Stimulated activated naive CD4-positive, alpha-beta T cell (primary cell): ENCODE measurements at places on chromosomes 3 and 15.
A peak's percentile ranks its signal among the peaks of the same experiment; 100 is the strongest.

DNA sequence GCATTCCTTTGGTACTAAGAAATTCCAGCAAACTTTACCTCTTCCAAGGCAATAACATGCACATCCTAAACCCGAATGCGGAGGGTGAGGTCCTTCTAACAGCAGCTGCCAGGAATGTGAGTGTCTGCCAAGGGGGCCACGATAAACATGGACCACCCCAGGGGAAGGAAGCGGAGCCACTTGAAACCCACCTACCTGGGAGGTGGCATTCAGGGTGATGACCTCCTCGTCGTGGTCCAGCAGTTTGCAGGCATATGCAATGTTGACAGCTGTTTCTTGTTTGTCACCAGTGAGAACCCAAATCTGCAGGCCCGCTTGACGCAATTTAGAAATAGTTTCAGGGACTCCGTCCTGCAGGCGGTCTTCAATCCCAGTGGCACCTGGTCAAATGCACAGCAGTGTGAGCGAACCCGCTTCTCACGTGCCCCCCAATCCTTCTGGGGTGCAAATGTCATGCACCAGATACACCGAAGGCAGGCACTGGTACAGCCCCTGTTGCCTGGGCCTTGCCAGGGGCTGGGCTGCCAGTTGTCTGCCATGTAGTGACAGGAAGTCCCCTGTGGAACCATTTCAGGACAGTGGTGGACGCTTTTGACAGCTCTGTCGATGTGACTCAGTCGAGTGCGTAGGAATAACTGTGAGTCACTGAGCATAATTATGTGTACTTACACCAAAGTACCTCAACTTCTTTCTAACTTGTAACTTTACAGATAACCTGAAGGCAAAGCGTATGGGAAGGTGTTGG, 161.2 kb downstream of the ATP10A start:
- DNase-seq = no peak

DNA sequence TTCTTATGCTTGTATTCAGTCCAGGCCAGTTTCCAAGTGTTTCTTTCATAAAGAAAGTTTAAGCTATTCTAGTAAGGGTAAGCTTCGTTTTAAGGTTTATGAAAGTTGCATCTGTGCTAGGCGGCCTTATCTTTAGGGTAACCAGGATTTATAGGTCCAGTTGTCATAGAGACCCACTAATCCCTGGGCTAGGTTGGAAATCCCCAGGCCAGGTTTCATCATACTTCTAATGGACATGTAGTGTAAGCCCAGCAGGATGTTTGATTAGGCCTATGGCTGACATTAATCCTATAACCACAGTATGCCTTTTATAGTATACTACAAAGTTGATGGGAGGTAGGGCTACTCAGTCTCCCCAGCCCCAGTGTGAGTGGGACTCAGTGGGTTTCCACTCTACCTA, 312.4 kb downstream of the CACNA2D3 start:
- no peak for DNase-seq

- DNase-seq = no peak
These were observed 31.7 kb downstream of the HACD3 start for GRCh38 chr15:65561934-65562333.

DNA sequence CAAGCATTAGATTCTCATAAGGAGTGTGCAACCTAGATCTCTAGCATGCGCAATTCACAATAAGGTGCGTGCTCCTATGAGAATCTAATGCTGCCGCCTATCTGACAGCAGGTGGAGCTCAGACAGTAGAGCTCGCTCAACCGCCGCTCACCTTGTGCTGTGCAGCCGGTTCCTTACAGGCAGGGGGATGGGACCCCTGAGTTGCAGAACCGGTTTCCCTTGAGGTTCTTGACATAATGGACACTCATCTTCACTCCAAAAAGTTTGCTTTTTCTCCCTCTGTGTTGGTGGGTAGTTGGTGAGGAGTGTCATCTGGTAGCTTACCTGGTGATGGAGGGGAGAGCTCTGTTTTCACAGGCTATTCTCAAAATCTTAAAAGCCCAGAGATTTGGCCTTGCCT, 324.0 kb upstream of the TBL1XR1 start:
- DNase-seq = no peak

DNA sequence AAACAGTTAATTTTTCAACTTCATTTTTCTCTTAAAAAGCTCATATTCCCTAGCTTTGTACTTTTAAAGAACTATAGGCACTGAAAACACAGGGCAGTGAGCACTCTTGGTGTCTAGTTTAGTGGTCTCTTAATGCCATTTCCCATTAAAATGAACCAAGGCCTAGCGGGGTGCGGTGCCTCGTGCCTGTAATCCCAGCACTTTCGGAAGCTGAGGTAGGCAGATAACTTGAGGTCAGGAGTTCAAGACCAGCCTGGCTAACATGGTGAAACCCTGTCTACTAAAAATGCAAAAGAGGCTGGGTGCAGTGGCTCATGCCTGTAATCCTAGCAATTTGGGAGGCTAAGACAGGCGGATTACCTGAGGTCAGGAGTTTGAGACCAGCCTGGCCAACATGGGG, 45.5 kb downstream of the LDHAL6B start:
- no peak for DNase-seq

DNA sequence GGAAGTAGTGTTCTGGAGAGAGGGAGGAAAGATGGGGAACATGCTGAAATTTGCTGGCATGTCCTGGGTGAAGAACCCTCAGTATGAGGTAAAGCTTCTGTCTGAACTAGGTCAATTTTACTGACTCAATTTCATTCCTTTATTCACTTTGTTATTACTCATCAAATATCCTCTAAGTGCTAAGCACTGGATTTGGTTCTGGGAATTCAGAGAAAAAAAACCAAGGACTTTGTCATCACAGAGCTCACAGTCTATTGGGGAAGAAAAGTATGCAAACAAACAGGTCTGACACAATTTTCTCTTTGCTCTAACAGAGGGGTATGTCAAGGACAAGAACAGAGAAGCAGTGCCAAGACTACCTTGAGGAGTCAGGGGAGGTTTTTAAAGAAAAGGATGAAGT, 68.0 kb downstream of the TFG start:
- DNase-seq = no peak

DNA sequence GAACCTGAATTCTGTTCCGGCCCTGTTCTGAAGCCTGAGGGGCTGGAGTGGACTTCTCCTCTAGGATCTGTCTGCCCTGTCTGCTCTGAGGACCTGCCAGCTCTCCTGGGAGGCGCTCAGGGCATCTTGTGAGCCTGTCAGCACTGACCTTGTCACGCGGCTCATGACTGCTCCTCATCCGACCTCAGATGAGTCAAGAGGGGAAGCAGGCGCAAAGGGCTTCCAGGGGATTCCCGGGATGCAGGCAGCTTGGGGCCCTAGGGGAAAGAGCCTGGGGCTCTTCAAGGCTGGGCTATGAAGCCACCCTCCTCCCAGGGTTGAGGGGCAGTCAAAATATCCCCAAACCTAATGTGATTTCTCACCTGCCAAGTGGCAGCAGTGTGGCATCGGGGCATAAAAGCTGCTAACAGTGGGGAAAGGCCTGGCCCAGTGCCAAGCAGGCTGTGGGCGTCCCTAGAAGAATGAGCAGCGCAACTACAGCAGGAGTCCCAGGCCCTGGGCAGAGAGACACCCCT, 27.6 kb upstream of the ANKDD1A start:
- peak; percentile 52 for DNase-seq

DNA sequence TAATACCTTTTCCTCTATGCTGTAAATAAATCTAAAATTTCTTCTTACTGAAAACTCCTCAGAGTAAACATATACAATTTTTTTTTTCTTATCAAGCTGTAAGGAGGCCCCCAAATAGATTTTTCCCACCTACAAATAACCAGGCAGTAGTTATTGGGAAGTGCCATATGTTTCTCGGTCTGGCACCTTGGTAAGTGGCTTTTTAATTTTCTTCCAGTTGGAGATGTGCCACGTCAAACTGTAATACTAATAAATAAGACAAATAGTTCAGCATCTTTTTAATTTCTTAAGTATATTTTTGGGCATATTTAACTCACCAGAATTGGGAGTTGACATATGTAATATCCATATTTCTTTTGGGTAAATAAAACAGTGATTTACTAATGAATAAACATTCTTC, 346.3 kb downstream of the DIPK2A start:
- no peak for DNase-seq

- DNase-seq = no peak
These were observed 91.2 kb downstream of the MB21D2 start for GRCh38 chr3:192826214-192827006.

GRCh38 chr3:151604891-151605290, 128.8 kb upstream of the AADACL2 start:
- no peak for DNase-seq

DNA sequence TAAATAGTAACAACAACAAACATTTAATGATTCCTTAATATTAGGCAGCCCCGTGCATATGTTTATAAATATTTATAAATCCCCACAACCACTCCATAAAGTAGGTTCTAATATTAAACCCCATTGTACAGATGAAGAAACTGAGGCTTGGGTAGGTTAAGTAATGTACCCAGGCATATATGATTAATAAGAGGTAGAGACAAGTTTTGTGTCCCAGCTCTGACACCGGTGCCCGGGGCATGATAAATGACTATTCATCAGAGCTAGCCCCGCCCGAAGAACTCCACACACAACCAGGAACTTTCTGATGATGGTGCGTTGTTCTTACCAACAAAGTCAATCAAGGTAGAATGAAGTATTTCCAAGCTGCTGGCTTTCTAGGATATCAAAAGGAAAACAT, 19.4 kb downstream of the CDCP1 start:
- no peak for DNase-seq

DNA sequence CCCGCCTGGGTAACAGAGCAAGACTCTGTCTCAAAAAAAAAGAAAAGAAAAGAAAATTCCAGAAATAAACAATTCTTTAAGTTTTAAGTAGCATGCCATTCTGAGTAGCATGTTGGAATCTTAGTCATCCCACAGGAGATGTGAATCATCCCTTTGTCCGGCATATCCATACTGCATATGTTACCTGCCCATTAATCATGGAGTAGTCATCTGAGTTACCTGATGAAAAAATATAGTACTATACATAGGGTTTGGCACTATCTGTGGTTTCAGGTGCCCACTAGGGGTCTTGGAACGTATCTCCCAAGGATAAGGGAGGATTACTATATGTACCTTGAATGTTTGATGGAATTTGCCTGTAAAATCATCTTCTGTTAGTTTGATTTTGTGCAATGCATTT, 6.3 kb upstream of the CCR4 start:
- no peak for DNase-seq

GRCh38 chr15:34240537-34240936, 15.7 kb downstream of the EMC4 start:
- no peak for DNase-seq

- DNase-seq = no peak
These were observed 345.6 kb downstream of the GAP43 start for GRCh38 chr3:115968871-115969270.

GRCh38 chr3:158738653-158739052, 6.4 kb upstream of the RARRES1 start:
- no peak for DNase-seq

DNA sequence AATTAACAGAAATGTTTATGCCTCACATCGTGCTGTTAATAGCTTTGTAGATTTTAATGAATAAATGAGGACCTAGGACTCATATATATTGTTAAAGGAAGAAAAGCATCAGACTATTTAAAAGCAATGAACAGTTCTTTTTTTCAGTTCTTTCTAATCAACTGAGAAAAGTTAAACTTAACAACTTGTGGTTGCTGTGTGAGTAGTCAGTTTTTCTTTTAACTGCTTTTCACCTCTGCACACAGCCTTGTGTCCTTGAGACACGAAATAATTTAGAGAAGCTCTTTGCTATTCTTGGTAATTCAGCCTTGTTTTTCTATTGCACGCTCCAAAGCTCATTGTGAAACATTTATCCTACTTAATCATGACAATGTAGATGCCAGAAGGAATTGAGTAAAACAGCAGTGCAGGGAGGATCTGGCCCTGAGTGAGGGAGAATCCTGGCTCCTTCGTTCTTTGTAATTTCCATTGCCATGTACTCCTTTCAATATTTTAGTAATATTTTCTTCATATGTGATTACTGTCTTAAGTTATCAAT, 499.0 kb downstream of the PYDC2 start:
- DNase-seq = no peak

- DNase-seq = no peak
These were observed 27.3 kb upstream of the BCL2L10 start for GRCh38 chr15:52139599-52140462.

- DNase-seq = no peak
These were observed 49.0 kb downstream of the DZIP1L start for GRCh38 chr3:138066383-138066782.

- DNase-seq = no peak
These were observed 115.5 kb upstream of the ARPP21 start for GRCh38 chr3:35523838-35524237.

GRCh38 chr15:57925650-57926049, 139.9 kb downstream of the ALDH1A2 start:
- DNase-seq = no peak

GRCh38 chr15:74857082-74857655, 14.2 kb upstream of the ULK3 start:
- no peak for DNase-seq

- DNase-seq = no peak
These were observed 437.8 kb downstream of the MAGI1 start for GRCh38 chr3:65600888-65601287.

GRCh38 chr3:1534252-1534651, 441.4 kb downstream of the CNTN6 start:
- no peak for DNase-seq

GRCh38 chr3:48863122-48863521, 15.4 kb upstream of the PRKAR2A start:
- DNase-seq = no peak

DNA sequence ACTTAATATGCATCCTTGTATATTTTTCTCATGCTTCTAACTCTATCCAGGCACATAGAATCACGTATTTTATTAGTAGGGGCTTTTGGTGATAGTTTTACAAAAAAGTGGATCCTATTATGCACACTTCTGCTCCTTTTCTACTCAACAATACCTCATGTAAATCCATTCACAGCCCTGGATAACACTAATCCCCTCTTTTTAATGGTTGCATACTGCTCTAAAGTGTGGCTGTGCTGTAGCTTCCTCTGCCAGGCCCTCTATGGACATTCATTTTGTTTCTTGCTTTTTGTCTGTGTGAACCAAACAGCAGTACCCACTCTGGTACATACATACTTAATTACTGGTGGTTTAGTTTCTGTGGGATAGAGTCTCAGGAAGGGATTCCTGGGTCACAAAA, 51.3 kb upstream of the SCAANT1 start:
- DNase-seq = no peak

GRCh38 chr15:70439304-70439877, 324.0 kb downstream of the UACA start:
- DNase-seq = no peak

GRCh38 chr3:69174871-69175737, 52.7 kb upstream of the LMOD3 start:
- no peak for DNase-seq
